ENCODE measurements at places on chromosomes 3 and 15.

DNA sequence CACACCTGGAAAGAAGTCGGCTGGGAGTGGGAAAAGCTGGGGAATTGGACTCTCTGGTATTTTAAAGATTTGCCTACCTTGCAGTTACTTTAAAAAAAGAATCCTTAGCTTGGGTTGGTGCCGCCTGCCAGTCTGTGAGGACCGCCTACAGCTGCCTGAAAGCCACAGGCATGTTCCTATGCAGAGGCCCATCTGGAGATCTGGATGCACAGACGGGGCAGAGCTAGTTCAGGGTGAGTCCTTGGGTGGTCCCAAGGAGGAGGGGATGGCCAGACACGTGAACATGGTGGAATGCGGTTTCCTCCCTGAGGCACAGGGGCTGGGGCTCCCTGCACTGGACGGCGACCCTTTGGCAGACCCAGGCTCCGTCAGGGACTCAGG is 113.2 kb upstream of the IQSEC1 start:
- no peak for DNase-seq

- no peak for DNase-seq
Measured at GRCh38 chr3:103056542-103056941, 621.7 kb downstream of the ZPLD1 start.

- DNase-seq, result no peak
Measured at GRCh38 chr15:85751291-85752123, 43.2 kb downstream of the KLHL25 start.

- no peak for DNase-seq
Measured at GRCh38 chr15:39661776-39662175, 80.9 kb downstream of the THBS1 start.

GRCh38 chr3:36476286-36476942 is 96.1 kb downstream of the STAC start:
- DNase-seq, result no peak

DNA sequence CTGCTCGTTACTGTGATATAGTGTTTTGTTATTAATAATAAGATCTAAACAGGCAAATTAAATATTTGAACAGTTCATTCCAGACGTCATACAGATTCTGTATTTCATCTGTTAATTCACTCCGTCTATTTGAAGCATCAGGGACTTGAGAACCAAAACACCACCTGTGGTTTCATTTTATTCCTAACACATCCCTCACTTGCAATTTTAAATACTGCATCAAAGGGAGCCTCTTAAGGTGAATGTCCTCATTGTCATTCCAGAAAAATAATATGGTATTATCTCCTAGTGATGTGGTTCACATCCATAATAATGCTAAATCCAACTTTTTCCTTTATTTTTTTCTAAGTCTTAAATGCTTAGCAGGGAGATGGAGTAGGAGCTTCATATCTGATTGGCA is 1390.9 kb upstream of the CADM2 start:
- no peak for DNase-seq

DNA sequence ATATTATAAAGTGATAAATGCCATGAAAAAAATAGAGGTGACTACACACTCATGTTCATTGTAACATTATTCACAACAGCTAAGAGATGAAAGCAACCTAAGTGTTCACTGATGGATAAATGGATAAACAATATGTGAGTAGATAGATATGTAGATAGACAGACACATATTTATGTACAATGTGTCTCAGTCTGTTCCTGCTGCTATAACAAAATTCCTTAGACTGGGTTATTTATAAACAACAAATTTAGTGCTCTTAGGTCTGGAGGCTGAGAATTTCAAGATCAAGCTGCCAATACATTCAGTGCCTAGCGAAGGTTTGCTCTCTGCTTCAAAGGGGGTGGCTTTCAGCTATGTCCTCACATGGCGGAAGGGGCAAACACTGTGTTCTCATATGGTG is 312.5 kb downstream of the ZNF621 start:
- DNase-seq, result no peak

GRCh38 chr15:39937696-39938095 is 3.8 kb downstream of the EIF2AK4 start:
- no peak for DNase-seq

DNA sequence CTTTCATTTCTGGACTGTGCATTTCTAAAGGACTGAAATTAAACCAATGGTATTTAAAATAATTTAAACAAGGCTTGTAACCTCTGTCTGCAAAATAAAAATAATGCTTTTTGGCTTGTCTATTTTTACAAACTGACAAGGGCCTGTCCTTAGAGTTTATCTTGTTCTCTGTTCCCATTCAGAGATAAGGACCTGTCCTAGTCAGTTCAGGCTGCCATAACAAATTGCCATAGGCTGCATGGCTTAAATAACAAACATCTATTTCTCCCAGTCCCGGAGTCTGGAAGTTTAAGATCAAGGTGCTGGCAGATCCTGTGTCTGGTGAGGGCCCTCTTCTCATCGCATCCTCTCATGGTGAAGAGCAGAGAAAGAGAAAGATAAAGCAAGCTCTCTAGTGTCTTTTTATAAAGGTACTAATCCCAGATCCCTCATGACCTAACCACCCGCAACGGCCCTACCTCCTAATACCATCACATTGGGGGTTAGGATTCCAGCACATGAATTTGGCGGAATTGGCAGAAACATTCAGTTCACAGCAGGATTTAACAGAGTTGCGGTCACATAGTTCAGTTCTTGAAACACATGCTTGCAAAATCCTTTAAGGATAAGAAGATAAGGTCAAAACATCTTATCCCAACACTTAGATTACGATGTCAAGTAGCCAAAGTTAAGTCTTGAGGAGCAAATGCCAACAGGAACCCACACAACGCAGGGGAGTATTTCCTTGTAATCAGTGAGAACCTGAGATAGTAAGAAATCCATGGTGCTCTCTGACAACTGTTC is 17.8 kb downstream of the KBTBD8 start:
- no peak for DNase-seq

GRCh38 chr3:195612075-195612800 is 28.5 kb upstream of the APOD start:
- DNase-seq, result no peak

DNA sequence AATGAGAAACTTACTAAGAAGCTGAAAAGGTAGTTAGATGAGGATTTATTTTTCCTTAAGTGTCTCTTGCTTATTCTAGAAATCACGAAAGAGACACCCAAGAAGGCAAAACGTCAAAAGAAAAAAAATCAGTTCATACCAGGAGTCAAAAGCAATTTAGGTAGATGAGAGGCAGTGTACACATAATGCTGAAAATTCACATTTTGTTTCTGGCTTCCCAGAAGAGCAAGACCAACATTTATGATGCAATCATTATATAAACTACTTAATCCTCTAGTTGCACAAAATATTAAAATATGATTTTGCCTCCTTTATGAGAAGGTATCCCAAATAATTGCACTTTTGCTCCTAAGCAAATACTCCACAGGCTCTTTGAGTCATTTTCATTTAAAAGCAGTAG is 228.0 kb downstream of the FMN1 start:
- DNase-seq, result no peak

- DNase-seq, result no peak
Measured at GRCh38 chr3:125005676-125006075, 50.1 kb downstream of the HEG1 start.

- DNase-seq, result peak; percentile 22
Measured at GRCh38 chr15:99305761-99306505, 54.7 kb downstream of the LRRC28 start.

- DNase-seq, result no peak
Measured at GRCh38 chr15:101267320-101268104, 9.8 kb downstream of the SELENOS start.

DNA sequence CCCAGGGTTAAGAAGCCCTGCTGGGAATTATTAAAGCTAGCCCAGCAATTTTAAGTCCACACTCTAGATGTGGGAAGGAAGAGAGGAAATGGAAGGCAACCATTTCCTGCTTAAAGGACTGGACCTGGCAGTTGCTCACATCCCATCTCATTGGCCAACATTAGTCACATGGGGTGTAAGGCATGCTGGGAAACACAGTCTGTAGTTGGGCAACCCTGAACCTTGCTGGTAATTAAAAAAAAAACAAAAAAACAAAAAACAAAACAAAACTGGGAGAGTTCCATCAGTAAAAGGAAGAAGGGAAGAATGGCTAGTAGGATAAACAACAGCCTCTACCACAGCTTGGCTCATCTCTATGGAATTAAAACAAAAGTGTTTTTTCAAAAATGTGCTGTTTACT is 136.0 kb downstream of the VGLL4 start:
- no peak for DNase-seq
